ENCODE measurements at places on chromosomes 6 and 20.
A peak's percentile ranks its signal among the peaks of the same experiment; 100 is the strongest.

DNA sequence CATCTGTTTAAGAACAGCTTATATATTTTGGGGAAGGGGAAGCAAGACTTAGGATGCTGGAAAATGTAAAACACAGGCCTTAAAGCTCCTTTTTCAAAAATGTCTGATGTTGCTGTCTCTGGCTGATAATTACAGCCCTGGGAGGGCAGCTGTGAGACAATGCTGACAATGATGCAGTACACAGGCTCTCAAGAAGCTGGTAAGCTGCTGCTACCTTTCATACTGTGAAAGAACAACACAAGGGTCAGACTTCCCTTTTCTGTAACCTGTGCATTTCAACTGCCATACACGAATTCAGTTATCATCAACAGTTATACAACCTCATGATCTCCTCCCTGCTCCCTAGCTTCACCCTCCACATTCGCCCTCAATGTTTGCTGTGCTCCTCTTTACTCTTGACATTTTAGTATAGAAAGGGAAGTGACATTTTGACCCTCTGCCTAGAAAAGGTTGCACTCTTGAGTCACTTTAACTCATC is 25.2 kb downstream of the MAP7 start:
- DNase-seq = peak; percentile 60

- DNase-seq = no peak
Observed at GRCh38 chr6:39558079-39558478, 167.1 kb downstream of the KIF6 start.

- DNase-seq = peak; percentile 82
Observed at GRCh38 chr6:28657769-28658465, 132.2 kb downstream of the GPX5 start.

GRCh38 chr6:68958327-68958726 is 323.2 kb downstream of the ADGRB3 start:
- no peak for DNase-seq

- DNase-seq = no peak
Observed at GRCh38 chr6:107697682-107698081, 126.4 kb downstream of the SCML4 start.

DNA sequence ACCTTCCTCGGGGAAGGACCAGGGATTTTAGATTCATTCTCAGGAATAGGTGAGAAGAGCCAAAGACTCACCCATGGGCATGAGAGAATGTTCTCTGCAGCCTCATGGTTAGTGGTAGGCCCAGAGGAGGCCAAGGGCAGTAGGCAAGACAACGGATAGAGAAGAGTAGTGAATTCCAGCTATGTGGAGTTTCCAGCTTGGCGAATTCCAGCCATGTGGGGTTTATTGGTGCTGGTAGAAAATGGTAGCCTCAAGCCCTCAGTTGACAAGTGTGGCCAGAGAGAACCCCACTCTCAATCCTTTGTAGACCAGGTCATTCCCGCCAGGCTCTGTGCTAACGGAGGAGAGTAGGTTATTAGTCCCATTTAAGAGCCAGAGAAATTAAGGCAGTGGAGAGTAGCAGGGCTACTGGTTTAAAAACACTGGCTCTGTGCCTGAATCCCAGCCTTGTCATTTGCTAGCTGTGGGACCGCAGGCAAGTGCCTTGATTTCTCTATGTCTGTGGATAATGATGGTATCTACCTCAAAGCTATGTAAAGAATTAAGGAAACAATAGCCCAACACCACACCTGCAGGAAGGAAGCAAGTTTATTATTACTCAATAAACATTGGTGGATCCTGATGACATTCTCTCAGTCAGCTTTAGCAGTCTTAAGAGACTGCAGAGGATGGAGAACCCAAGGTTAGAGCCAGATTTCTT is 2.0 kb upstream of the SLC9A8 start:
- DNase-seq = no peak

DNA sequence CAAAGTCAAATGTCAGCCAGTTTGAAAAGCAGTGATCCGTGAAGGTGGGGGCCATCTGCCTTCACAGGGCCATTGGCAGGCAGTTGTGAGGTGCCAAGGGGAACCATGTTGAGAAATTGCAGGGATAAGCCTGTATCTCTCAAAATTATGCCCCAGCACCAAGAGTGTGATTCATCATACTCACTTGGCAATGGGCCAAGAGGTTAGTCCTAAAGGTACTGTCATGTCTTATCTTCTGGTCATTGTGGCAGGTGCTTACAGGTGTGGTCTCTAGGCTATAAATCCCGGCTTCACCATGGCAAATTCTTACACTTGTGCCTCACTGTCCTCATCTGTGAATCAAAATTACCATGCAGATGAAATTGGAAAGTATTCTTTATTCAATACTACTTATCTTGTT is 150.7 kb upstream of the LAMP5 start:
- no peak for DNase-seq

GRCh38 chr20:40993794-40994540 is 34.7 kb upstream of the TOP1 start:
- DNase-seq = no peak

DNA sequence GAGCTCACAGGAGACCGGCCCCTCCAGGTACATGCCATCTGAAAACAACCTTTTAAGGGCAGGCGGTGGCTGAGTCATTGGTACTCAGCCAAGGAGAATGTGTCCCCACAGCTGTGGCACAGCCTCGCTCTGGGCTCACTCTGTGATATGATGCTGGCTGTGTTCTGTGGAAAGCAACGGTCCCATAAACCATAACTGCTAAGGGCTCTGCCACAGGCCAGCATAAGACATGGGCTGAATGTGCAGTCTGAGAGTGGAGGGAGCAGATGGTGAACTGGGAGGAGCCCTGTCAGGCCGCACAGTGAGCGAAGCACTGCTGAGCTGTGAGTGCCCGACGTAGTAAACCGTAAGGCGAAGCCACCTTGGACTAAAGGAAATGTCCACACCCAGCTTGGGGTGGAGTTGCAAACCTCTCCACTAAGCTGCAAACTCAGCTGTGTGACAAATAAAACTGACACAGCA is 375.8 kb downstream of the THBS2 start:
- peak; percentile 35 for DNase-seq

DNA sequence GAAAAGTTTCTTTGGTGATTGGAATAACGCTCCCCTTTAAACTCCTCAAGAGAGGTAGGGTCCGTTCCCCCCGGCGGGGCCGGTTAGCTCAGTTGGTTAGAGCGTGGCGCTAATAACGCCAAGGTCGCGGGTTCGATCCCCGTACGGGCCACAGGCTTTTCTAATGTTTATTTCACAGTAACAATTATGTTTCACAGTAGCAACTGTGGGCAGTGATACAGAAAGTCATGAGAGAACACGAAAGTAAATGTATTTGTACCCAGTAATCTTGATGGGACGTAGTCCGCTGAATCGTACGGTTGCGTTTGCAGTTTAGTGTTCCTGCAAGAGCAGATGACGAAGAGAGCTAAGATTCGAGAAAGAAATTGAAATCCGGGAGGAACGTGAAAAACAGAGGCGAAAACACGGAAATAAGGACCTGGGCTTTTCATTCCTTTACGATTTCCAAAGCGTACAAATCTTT is 505.5 kb downstream of the PRIM2 start:
- DNase-seq = peak; percentile 78

DNA sequence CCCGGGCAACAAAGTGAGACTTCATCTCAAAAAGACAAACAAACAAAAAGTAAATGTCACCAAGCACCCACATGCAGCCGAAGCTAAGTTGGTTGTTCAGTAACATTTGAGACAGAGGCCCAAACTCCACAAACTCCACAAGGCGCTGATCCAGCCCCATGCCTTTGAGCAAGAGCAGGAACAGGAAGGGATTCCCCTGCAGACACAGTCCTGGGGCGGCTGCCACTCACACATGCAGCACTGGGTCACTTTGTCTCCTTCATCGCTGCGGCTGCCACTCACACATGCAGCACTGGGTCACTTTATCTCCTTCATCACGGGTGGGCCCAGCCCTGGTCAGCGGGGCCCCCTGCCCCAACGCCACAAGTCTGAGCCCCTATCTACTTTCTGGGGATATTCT is 246.9 kb upstream of the RREB1 start:
- no peak for DNase-seq

DNA sequence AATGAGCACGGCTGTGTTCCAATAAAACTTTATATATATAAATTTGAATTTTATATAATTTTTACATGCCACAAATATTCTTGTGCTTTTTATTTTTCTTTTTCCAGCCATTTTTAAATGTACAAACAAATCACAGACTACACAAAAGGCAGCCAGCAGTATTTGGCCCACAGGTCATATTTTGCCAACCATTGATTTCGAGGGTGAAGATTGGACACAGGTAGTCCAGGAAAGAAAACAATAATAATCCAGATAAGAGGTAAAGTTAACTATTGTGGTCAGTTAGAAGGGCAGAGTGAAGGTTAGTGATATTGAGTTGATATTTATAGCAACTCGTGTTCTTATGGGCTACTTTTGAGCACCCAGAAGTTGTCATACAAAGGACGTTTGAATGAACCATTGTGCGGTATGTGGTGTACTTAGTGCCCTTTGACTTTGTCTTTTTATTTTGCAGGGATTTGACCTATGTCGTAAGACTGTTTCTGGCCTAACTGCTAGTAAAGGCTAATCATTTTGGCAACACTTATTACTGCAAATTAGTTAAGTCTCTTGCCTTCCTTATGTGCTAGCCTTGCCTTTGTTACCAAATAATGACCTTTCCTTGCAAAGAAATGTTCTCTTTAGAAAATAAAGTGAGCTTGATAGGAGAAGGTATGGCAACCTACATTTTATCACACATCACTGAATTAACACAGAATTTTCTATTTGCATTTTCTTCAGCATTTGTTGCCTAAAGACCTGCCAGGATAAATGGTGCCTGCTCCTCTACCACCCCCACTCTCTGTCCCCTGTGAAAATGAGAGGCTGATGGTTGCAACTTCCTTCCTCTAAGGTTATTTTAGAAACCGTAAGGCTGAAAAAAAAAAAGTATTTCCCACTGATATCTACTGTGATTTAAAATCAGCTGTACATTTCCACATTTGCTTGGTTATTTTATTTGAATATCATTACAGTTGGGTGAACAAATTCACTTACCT is 493.9 kb upstream of the SOX4 start:
- no peak for DNase-seq

DNA sequence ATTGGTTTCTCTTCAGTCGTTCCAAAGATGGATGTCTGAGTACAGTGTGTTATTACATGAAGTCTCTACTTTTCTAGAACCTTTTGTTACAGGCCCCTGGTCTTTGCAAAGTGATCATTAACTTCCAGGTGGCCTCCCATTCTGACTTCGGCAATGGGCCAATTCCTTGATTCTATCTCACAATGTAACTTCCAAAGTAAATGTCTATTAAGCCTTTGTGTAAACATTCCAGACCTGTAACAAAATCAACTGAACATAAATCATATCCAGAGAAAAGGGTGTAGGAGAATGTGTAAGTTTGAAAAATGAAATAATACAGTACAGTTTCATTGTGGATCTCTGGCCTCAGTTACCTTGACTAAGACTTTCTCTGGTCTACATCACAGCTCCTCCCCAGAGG is 187.8 kb upstream of the JAG1 start:
- DNase-seq = no peak

GRCh38 chr6:90249458-90249857 is 47.2 kb downstream of the BACH2 start:
- no peak for DNase-seq

DNA sequence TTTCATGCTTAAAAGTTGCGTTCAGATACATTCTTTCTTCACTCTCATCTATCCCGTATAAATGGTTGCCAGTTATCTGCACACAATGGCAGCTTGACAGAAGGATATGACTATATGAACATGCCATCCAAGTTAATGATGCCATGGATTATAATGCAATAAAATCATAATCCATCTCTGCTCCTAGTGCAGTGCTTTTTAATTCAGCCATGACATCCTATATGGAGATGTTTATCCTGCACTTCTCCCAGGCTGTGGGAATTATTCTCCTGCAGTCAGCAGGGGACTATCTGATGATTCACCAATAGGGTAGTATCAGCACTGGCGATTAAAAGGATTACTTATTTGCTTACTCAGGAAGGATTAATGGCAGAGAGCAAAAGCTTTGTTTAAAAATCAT is 273.8 kb downstream of the SAMD5 start:
- peak; percentile 49 for DNase-seq

GRCh38 chr6:123091091-123091895 is 95.3 kb downstream of the CLVS2 start:
- DNase-seq = no peak

DNA sequence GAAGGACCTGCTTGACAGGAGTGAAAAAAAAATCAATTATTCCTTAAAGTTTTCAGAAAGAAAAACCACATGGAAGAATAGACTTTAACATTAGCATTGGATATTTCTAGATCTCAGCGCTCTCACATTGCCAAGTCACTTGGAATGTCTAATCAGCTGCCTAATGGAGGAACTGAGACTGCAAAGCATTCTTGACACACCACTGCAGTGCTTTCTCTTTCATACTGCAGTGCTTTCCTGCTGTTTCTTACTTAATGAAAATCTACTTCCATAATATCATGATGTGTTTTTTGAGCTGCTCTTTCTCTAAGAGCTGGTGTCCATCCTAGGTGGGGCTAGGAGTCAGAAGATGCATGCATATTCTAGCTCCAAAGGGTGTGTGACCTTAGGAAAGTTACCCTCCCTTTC is 20.4 kb upstream of the MCM3 start:
- DNase-seq = no peak

DNA sequence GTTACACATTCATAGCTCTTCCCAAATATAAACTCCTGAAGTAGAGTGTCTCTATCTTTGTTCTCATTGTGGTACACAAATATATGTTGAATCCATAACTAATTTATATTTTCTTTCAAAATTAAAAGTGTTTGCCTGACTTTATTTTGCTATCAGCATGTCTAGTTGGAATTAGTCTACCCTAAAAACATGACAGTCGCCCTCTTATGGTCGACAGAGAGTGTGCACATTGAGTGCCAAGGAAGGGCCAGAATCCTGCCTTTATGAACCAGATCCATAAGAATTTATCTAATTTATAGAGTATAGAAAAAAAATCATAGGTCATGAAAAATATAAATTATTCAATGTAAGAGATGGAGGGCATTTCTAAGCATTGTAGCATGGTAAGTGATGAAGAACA is 12.3 kb upstream of the DEFB112 start:
- peak; percentile 52 for DNase-seq

- peak; percentile 53 for DNase-seq
Observed at GRCh38 chr6:117613920-117614560, 11.7 kb upstream of the GOPC start.

GRCh38 chr6:52312461-52312860 is 27.9 kb upstream of the MCM3 start:
- DNase-seq = no peak

DNA sequence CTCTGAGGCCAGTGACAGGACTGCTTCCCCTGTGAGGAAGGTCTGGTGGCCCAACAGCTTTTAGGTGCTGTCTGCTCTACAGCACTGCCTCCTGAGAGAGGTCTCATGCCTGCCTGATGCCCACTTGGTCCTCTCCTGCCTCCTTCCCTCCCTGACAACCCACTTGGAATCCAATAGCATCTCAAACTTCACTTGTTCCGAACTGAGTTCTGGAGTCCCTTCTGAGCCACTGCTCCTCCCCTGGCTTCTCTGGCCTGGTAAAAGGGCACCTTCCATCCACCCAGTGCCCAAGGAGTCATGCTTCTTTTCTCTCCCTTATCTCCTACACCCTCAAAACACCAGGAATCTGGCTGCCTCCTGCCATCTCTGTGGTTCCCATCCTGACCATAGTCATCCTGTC is 1.9 kb downstream of the MAVS start:
- no peak for DNase-seq

All from endodermal cell (in vitro differentiated cells).